ENCODE measurements at places on chromosomes 6 and 20. TPM values are rescaled to one million over a fixed set of nuclear protein-coding genes. Genes with fewer than 3 reads are reported as not detected.

Gene SIRPD
- total RNA-seq, result not detected

Gene FLRT3
- total RNA-seq, result 2.4 TPM

Gene HMGCLL1
- total RNA-seq, result 0.06 TPM

Gene BMP5
- total RNA-seq, result not detected

Gene SLC22A2
- not detected for total RNA-seq

Gene ZFP57
- total RNA-seq, result not detected

Gene RPL7L1
- total RNA-seq, result 60.4 TPM

Gene SCRT2
- not detected for total RNA-seq

Gene SEMG1
- total RNA-seq, result not detected

Gene LGSN
- 2.4 TPM for total RNA-seq

Gene LRRC73
- total RNA-seq, result 1.2 TPM

Gene HCRTR2
- total RNA-seq, result not detected

Gene NKX2-2
- not detected for total RNA-seq

Gene RFX6
- total RNA-seq, result not detected

Gene KCNG1
- total RNA-seq, result 35.1 TPM

Gene ACSS1
- 21.0 TPM for total RNA-seq

Gene EYS
- 0.11 TPM for total RNA-seq

Gene TRIM31
- 0.72 TPM for total RNA-seq

Gene RCAN2
- not detected for total RNA-seq

Gene C20orf204
- 0.10 TPM for total RNA-seq

Gene OR2B2
- not detected for total RNA-seq

Gene ZNF391
- total RNA-seq, result 0.23 TPM

Gene PIGU
- 25.7 TPM for total RNA-seq

Gene BPIFB4
- not detected for total RNA-seq

Gene TCF21
- 0.06 TPM for total RNA-seq

Gene NAPB
- total RNA-seq, result 2.6 TPM

Gene OR2H2
- not detected for total RNA-seq

Gene ITPA
- total RNA-seq, result 131 TPM

Gene CTNNBL1
- 64.0 TPM for total RNA-seq

Gene DNMT3B
- 4.3 TPM for total RNA-seq

Gene PROKR2
- total RNA-seq, result not detected

Gene SSTR4
- 0.86 TPM for total RNA-seq

Gene GFRA4
- not detected for total RNA-seq

Gene CYP21A2
- total RNA-seq, result not detected

Gene FOXC1
- 6.4 TPM for total RNA-seq

Gene PCK1
- total RNA-seq, result 0.14 TPM

Gene TXLNB
- not detected for total RNA-seq

Gene GPR63
- total RNA-seq, result 0.50 TPM

Gene MMP24
- 26.7 TPM for total RNA-seq

Gene NTSR1
- total RNA-seq, result 0.05 TPM
